ENCODE measurements at places on chromosomes 7 and 10.

- no peaks in the 10 kb centered on the region for H3K4me1 ChIP-seq
- no peaks in the 10 kb centered on the region for H3K27me3 ChIP-seq
- no peak for DNase-seq
Measured at GRCh38 chr10:11698691-11699549, 43.3 kb upstream of the ECHDC3 start.

DNA sequence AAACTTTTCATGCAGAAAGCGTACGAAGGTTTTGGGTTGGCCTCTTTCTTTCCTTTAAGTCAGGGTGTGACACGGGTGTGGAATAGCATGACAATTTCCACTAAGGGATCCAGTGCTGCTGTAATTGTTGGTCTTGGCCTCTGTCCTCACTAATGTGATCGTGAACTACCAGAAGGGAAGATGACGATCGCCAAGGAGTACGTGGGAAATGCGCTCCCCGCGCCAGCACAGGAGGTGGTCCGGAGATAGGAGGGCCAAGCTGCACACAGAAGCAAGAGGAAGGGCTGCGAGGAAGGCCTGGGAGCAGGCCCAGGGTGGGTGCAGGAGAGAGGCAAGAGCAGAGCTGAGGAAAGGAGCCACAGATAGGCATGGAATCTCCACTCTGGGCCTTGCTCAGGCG, 79.7 kb upstream of the PODXL start:
- H3K4me3 ChIP-seq = no peak overlapping the region
- no peaks in the 10 kb centered on the region for H3K36me3 ChIP-seq
- DNase-seq = no peak

- no peaks in the 10 kb centered on the region for H3K27me3 ChIP-seq
- H3K4me3 ChIP-seq = no peak overlapping the region
- no peaks in the 10 kb centered on the region for H3K4me1 ChIP-seq
- H3K27ac ChIP-seq = no peak overlapping the region
- no peak for DNase-seq
Measured at GRCh38 chr10:126491476-126491875, 103.2 kb upstream of the ADAM12 start.

DNA sequence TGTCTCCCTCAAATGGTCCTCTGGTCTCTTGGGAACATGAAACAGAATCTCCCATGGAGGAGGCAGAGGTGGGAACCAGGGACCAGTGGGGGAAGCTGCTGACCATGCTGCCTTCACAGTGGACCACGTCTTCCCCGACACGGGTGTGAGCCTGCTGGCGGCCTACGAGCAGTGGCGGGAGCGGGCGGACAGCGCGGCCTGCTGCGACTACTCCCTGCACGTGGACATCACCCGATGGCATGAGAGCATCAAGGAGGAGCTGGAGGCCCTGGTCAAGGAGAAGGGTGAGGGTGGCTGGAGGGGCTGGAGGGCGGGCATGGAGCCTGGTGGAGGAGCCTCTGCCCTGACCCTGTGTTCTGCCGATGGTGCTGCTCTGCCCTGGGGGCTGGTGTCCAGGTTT, 8.0 kb downstream of the DPYSL4 start:
- no peak overlapping the region for H3K4me3 ChIP-seq
- no peaks in the 10 kb centered on the region for H3K36me3 ChIP-seq
- H3K27ac ChIP-seq = no peak overlapping the region
- no peaks in the 10 kb centered on the region for H3K4me1 ChIP-seq
- DNase-seq = no peak
- H3K27me3 ChIP-seq = no peaks in the 10 kb centered on the region

- peak; percentile 40 for DNase-seq
- H3K36me3 ChIP-seq = no peaks in the 10 kb centered on the region
- no peaks in the 10 kb centered on the region for H3K27me3 ChIP-seq
- H3K4me3 ChIP-seq = no peak overlapping the region
Measured at GRCh38 chr10:43942096-43942850, 293.6 kb upstream of the ZNF32 start.

- no peak for DNase-seq
- no peak overlapping the region for H3K27ac ChIP-seq
- H3K4me3 ChIP-seq = no peak overlapping the region
- no peaks in the 10 kb centered on the region for H3K27me3 ChIP-seq
- H3K36me3 ChIP-seq = no peaks in the 10 kb centered on the region
- H3K4me1 ChIP-seq = peaks cover 36% of the 10 kb centered on the region
Measured at GRCh38 chr7:151742713-151743480, 134.0 kb downstream of the PRKAG2 start.

DNA sequence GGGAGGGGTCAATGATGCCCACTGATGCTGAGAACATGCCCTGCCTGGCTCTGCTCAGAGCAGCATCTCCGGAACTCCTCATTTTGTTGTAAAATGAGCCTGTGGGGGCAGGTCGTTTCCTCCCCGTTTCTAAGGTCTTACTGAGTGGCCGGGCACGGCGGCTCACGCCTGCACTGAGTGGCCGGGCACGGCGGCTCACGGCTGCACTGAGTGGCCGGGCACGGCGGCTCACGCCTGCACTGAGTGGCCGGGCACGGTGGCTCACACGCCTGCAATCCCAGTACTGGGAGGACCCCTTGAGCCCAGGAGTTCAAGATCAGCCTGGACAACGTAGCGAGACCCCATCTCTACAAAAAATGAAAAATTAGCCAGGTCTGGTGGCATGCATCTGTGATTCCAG, 39.0 kb upstream of the FOXL3 start:
- H3K27ac ChIP-seq = no peak overlapping the region
- H3K36me3 ChIP-seq = peaks cover 66% of the 10 kb centered on the region
- no peaks in the 10 kb centered on the region for H3K27me3 ChIP-seq
- H3K4me3 ChIP-seq = no peak overlapping the region

DNA sequence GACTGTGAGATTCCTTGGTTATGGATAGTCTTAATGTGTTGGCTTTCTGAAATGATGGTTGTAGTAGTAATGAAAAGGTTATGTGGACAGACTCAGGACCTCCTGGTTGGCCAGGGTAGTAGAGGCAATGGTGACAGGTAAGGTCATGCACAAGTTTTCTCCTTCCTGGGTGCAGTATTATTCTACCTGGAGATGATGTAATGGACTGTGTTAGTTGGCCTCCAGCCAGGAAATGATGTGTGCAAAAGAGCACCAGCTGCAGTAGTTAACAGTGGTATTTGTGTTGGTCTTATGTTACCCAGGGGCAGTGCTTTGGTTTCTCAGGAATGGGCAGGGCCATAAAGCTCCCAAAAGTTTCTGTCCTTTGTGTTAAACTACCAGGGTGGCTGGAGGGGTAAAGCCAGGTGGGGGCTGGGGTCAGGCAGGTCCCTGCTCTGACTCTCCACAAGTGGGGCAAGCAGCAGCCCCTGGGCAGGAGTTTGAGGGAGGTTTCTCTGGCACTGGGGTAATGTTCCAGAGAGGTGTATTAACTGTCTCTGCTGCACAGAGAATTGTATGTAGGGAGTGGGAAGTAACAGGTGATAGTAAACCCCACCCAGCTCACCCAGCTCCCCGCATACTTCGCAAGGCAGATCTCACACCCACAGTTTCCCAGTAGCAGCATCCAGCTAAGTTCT, 36.3 kb downstream of the GPR22 start:
- H3K27me3 ChIP-seq = no peaks in the 10 kb centered on the region
- no peaks in the 10 kb centered on the region for H3K36me3 ChIP-seq
- H3K4me1 ChIP-seq = peaks cover 10% of the 10 kb centered on the region
- no peak overlapping the region for H3K4me3 ChIP-seq

GRCh38 chr10:101867931-101868330, 24.3 kb upstream of the KCNIP2 start:
- H3K4me3 ChIP-seq = no peak overlapping the region
- H3K4me1 ChIP-seq = no peaks in the 10 kb centered on the region
- no peaks in the 10 kb centered on the region for H3K36me3 ChIP-seq
- DNase-seq = no peak

GRCh38 chr7:110612680-110613079, 478.2 kb upstream of the LRRN3 start:
- no peak overlapping the region for H3K27ac ChIP-seq
- H3K27me3 ChIP-seq = no peaks in the 10 kb centered on the region
- no peak for DNase-seq
- no peaks in the 10 kb centered on the region for H3K4me1 ChIP-seq
- H3K4me3 ChIP-seq = no peak overlapping the region
- H3K36me3 ChIP-seq = no peaks in the 10 kb centered on the region

DNA sequence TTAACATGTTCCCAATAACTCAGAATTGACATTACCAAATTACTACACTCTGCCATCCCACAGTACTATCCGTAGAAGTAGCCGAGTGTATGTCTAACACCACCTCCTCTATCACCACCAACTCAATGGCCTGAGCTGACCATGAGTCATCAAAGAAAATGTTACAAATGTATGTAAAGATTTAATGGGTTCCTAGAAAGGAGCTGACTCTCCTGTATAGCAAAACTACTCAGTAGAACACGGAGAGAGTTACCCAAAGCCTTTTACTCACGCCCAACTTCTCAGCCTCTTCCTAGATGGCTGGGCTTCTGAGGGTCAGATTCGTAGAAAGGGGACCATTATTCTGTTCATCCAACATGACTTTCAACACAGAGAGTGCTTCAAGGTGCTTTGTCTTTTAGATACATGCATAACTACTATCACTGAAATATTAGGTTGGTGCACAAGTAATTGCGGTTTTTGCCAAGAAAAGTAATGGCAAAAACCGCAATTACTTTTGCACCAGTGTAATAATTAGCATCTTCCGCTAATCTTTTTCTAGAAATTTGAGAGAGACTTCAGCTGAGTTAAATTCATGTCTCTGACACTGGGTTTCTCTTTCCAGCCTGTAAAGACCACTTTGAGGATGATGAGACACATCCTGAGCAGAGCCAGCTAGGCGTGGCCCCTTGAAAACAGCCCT, 24.0 kb upstream of the NANOS1 start:
- no peak overlapping the region for H3K4me3 ChIP-seq
- no peak overlapping the region for H3K27ac ChIP-seq
- no peaks in the 10 kb centered on the region for H3K27me3 ChIP-seq
- H3K4me1 ChIP-seq = peaks cover 5% of the 10 kb centered on the region
- H3K36me3 ChIP-seq = no peaks in the 10 kb centered on the region
- DNase-seq = no peak

DNA sequence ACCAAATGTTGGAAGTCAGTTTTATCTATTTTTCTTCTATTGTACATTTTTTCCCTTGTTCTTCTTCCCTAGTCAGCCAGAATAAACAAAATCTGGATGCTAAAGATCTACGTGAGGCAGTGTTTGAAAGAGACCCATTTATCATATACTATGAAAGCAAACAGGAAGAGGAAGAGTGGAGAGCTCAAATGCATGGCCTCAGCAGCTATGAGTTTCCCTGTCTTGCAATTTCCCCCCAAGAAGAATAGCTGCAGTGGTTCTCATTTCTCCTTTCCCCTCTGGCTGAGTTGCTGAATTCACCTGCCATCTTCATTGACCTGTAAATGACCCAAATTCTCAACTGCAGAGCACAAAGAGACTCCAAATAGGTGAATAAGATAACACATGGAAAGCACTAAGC, 347.1 kb upstream of the NRP1 start:
- no peaks in the 10 kb centered on the region for H3K27me3 ChIP-seq
- H3K36me3 ChIP-seq = no peaks in the 10 kb centered on the region
- H3K4me1 ChIP-seq = no peaks in the 10 kb centered on the region
- H3K27ac ChIP-seq = no peak overlapping the region

Data from upper lobe of right lung (tissue), 1 donor.